ENCODE measurements at places on chromosomes 6 and 20.

DNA sequence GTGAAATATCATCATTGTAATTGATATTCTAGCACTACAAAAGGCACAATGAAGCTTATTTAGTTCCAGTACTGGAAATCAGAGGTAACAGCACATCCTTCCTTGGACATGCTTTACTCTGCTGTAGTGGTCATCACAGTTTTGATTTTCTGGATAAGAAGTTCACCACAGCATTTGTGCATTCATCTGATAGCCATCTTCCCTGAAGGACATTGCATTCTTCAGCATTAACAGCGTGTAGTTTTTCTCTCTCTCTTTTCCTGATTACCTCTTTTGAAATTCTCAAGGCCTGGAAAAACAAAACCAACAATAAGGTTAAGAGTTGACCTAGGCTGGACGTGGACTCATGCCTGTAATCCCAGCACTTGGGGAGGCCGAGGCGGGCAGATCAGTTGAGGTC is 19.6 kb downstream of the ECI2 start:
- no peak for DNase-seq

- no peak for DNase-seq
Measured at GRCh38 chr20:19921284-19921793, 95.8 kb upstream of the NAA20 start.

DNA sequence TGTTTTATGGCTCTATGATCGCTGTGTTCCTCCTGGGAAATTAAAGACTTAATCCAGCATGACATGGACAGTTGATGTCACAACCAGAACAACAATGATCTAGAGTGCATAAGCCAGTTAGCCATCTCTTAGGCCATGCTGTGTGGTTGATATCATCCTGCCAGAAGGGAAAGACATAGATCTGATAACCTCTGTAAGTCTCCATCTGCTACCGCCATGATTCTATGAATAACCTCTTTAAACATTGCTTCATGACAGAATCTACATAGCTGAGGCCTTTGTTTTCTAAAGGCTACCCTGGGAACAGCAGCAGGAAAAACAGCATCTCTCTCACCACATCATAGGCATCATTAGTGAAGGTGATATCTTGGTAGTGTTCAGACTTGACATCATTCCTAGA is 117.6 kb upstream of the PHACTR1 start:
- DNase-seq: no peak

DNA sequence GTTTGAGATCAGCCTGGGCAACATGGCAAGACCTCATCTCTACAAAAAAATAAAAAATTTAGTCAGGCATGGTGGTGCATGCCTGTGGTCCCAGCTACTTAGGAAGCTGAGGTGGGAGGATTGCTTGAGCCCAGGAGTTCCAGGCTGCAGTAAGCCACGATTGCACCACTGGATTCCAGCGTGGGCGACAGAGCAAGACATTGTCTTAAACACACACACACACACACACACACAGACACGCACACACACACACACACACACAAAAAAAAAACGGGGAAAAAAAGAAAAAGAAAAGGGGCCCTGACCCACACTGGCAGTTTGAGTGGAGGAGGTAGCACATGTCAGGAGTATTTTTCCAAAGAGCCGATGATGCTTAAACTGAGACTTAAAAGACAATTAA is 122.2 kb downstream of the AFG1L start:
- DNase-seq: no peak

- no peak for DNase-seq
Measured at GRCh38 chr6:164130151-164130550, 715.6 kb downstream of the QKI start.

DNA sequence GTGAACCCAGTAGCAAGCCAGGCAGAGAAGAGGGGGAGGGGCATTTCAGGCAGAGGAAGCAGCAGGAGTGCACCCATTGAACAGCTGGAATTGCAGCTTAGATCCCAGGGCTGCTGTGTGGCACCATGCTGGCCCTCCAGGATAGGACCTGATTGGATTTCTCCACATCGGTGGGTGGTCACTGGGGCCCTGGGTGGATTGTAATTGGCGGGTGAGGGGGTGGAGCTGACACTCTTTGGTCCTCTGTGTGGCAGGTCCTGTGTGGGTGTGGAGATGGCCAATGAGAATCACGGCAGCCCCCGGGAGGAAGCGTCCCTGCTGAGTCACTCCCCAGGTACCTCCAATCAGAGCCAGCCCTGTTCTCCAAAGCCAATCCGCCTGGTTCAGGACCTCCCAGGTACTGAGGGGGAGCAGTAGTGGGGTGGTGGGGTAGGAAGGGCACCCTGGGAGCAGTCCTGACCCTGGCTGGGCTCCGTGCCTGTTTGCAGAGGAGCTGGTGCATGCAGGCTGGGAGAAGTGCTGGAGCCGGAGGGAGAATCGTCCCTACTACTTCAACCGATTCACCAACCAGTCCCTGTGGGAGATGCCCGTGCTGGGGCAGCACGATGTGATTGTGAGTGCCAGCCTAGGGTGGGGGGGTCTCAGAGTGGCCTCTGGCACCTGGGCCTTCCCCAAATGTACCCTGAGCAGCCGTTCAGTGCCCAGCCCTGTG is 4.4 kb downstream of the PCIF1 start:
- no peak for DNase-seq

DNA sequence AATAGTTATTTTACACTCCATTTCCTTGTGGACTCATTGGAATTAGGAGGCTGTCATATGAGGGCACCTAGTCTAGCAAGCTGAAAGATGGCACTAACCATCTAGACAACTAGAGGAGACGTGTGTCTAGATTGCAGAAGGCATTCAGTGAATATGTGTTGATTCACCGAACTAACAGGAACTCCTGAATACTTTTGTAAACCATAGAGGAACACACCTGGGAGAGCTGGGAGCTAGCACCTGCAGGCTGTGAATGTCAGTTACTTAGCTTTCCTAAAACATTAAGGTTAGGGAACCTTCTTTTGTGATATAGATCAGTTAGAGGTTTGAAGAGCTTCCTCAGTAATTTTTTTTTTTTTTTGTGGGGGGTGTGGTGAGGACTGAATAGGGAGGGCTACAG is 7.7 kb downstream of the OPN5 start:
- DNase-seq: no peak

DNA sequence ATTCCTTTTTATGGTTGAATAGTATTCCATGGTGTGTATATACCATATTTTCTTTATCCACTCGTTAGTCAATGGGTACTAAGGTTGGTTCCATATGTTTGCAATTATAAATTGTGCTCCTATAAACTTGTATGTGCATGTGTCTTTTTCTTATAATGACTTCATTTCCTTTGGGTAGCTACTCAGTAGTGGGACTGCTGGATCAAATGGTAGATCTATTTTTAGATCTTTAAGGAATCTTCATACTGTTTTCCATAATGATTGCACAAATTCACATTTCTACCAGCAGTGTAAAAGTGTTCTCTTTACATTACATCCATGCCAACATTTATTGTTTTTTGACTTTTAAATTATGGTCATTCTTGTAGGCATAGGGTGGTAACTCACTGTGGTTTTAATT is 164.3 kb downstream of the TASP1 start:
- no peak for DNase-seq

DNA sequence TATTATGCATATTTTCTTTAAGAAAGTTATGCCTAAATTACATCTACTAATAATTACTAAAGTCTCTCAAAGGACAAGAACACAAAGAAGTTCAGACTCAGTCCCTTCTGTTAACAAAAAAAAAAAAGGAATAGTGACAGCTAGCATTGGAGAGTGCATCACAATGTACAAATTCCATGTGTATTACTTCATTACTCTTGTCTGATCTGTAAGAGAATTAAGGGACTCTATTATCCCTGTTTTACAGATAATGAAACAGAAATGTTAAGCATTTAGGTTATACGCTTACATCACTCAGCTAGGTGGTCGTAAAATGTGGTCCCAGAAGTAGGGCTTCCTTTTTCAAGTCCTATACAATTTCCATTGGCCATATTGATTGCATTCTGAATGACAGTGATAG is 17.2 kb upstream of the VNN1 start:
- no peak for DNase-seq

DNA sequence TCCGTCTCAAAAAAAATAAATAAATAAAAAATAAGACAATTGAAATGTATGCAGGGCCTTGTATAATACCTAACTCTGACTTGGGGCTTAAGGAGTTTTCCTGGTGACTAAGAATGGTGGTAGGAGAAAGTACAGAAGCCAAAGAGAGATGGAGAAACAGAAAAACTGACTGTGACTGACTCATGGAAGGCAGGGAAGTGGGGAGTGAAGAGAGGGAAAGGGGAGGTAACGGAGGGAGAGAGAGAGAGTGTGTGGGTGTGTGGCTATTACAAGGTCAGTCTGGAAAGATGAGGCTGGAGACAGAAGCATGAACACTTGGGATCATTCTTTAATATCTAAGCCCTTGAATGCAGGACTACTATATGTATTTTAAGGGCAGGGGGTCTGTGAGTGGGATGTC is 38.5 kb downstream of the SNRNP48 start:
- no peak for DNase-seq

GRCh38 chr20:3685341-3685740 is 3.5 kb upstream of the ADAM33 start:
- DNase-seq: no peak

DNA sequence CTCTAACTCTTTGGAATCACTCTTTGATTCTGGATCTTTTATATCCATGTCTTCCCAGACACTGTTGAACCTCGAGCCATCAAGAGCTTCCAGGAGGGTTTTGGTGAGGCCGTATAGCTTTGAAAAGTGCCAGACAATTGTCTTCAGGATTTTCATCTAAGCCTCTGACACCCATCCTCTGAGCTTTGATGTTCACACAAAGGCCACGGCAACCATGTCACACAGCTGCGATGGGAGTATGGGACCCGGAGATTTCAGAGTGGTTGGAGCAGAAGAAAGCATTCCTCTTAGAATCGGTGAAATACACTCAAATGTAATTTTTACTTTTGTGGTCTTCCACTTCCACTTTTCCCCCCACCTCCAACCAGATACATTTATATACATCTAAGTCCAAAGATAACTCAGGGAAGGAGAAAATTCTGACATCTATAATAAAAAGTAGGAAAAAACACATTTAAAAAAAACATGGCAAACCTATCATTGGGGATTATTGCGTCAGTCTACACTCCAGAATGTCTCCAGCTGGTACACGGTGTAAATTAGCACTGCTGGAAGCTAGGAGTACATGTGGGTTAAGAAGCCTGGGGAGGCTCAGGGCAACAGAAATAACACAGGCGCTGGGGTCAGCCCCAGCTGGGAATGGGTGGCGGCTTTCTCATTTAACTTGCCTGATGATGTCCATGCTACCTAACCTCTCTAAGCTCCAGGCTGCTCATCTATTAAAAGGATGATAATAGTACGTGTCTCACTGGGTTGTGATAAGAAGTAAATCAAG is 92.7 kb downstream of the LY86 start:
- DNase-seq: no peak

GRCh38 chr6:11853678-11854407 is 75.2 kb upstream of the ADTRP start:
- DNase-seq: no peak

GRCh38 chr6:56456785-56457184 is 185.9 kb downstream of the DST start:
- no peak for DNase-seq

- no peak for DNase-seq
Measured at GRCh38 chr6:17959302-17959701, 28.1 kb downstream of the KIF13A start.

GRCh38 chr6:24855395-24856245 is 56.9 kb upstream of the ARMH2 start:
- DNase-seq: peak; percentile 85

- no peak for DNase-seq
Measured at GRCh38 chr20:43991982-43992381, 77.3 kb downstream of the TOX2 start.

DNA sequence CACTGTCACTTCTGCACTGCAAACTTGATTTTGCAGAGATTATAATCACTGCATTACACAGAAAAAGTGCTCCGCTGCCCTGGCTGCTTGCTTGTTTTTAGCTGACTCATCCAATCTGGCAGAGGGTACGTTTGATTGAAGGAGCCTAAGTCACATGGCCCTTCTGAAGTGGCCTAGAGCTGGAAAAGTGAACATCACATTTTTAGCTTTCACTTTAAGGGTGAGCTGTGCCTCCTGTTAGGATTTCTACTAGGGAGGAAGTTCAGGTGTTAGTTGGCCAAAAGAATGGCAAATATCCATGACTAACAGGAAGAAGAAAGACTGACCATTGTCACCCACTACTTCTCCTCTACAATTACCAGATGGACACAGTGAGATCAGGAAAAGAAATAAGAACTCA is 889.1 kb upstream of the MAP3K7 start:
- DNase-seq: no peak

DNA sequence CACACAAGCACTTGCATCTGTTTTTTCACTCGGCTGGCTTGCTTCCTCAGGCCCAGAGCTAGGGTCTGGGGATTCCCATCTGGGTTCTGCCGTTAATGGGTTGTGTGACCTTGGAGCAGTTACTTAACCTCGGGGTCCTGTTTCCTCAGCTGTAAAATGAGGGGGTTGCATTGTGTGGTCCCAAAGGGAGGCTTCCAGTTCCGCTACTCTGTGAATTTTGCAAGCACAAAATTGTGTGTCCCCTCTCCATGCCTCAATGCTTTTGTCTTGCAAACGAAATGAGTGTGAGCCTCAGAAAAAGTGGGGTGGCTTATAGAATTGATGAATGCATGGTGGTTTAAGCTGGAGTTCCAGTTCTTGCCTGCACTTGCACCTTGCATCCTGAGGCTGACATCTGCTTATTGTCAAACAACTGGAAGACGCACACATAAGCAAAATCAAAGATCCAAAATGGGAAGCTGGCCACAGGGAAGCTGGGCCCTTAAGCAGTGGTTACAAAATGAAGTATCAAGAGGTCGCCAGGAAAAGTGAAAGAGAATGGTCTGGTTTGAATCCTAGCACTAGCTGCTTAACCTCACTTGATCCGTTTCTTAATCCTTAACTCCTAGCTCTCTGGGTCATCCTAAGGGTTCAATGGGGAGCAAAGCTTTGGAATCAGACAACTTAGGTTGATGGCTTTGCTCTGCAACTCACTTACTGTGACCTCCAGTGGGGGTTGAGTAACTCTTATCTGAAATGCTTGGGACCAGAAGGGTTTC is 490.6 kb downstream of the DHX35 start:
- no peak for DNase-seq

DNA sequence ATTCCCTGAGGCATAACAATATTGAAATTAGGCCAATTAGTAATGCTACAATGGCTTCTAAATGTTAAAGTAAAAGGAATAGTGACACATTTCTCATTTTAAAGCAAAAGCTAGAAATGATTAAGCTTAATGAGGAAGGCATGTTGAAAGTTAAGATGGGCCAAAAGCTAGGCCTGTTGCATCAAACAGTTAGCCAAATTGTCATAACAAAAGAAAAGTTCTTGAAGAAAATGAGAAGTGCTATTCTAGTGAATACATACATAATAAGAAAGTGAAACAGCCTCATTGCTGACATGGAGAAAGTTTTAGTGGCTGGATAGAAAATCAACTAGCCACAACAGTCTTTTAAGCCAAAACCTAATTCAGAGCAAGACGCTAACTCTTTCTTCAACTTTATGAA is 12.9 kb downstream of the OR2A4 start:
- DNase-seq: no peak

DNA sequence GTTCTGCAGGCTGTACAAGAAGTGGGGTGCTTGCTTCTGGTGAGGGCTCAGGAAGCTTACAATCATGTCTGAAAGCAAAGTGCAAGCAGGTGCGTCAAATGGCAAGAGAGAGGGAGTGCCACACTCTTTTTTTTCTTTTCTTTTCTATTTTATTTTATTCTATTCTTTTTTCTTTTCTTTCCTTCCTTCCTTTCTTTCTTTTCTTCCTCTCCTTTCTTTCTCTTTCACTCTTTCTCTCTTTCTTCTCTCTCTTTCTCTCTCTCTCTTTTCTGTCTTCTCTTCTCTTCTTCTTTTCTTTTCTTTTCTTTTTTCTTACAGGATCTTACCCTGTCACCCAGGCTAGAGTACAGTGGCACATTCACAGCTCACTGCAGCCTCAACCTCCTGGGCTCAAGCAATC is 19.5 kb downstream of the ACOT13 start:
- DNase-seq: no peak

Measured in CD4-positive, alpha-beta T cell treated with Interleukin-4 for 1 hour (primary cell).